ENCODE measurements at places on chromosomes 12 and 14. TPM values are rescaled to one million over a fixed set of nuclear protein-coding genes. Genes with fewer than 3 reads are reported as not detected.

DNA sequence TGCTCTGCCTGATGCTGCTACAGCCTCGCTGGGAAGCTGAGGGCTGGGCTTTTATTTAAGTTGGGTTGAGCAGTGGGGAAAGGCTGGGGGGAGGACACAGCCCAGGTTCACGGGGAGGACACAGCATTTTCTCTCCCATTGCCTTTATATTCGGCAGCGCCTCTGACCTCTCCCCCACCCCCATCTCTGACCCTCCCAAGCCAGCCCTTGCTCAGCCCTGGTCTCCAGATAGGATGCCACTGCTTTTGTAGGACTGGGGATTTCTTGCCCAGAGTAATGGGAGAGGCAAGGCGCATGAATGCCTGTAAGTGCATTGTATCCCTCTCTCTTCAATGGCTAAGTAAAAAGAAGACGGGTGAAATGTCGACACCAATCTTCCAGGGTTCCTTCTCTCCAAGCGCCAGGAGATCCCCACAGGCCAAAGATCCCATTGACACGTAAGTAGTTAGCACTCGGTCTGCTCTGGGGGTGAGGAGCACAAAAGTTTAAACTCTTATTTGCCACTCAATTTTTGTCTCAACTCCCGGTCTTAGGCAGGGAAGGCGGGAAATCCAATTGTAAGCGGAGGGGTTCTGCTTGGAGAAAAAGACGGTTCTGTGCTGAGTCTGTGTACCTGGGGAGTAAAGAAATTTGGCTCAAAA lies 4.6 kb downstream of the HOXC4 start:
- H3K36me3 ChIP-seq = no peaks in the 10 kb centered on the region
- no peaks in the 10 kb centered on the region for H3K27me3 ChIP-seq
- peaks cover under 1% of the 10 kb centered on the region for H3K4me1 ChIP-seq
- no peak overlapping the region for H3K27ac ChIP-seq
- no peak for DNase-seq

- no peaks in the 10 kb centered on the region for H3K27me3 ChIP-seq
- peak overlapping the region; percentile 15 for H3K4me3 ChIP-seq
- H3K4me1 ChIP-seq = peaks cover 10% of the 10 kb centered on the region
Observed at GRCh38 chr14:44966601-44967336, 4.8 kb downstream of the TOGARAM1 start.

DNA sequence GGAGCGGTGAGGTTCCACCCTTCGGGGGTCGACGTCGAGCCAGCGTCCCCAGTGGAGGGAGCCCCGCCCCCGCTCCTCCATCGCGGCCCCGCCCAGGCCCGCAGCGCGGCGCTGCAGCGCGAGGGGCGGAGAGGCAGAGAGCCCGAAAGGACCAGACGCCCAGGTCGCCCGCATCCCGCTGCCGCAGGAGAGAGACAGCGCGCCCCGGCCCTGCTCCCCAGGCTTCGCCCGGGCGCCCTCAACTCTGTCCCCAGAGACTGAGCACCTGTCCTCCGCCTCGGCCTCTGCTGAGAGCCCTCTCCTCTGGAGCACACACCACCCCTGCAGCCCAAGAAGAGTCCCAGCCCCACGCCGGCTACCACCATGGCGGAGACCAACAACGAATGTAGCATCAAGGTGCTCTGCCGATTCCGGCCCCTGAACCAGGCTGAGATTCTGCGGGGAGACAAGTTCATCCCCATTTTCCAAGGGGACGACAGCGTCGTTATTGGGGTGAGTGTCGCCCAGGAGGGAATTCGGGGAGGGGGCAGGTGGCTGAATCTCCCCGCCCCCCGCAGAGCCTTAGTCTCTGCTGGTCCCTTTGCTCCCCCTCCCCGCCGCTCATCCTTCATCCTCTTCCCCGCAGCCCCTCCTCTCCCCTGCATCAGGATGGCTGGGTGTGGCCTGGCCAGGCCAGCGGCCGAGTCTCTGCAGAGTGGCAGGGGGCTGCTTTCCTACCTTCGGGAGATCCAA lies at the start of gene KIF5A:
TSS of gene KIF5A (plus strand) at position 136 of the 732 bp plus-strand sequence. CDS start at position 364, 228 bp downstream.
- H3K4me1 ChIP-seq = peaks cover 6% of the 10 kb centered on the region
- H3K27ac ChIP-seq = no peak within 1 kb of the TSS
- H3K4me3 ChIP-seq = peak within 1 kb of the TSS; percentile 45
- H3K36me3 ChIP-seq = no peaks in the 10 kb centered on the region
- no peaks in the 10 kb centered on the region for H3K27me3 ChIP-seq

- no peaks in the 10 kb centered on the region for H3K27me3 ChIP-seq
- no peaks in the 10 kb centered on the region for H3K4me1 ChIP-seq
- no peak for DNase-seq
- no peak overlapping the region for H3K27ac ChIP-seq
- no peak overlapping the region for H3K4me3 ChIP-seq
Observed at GRCh38 chr14:100332071-100332639, 9.0 kb downstream of the SLC25A47 start.

The CSRP2 gene
- 7.8 TPM for total RNA-seq

The SERPINA4 gene
- 0.11 TPM for total RNA-seq

DNA sequence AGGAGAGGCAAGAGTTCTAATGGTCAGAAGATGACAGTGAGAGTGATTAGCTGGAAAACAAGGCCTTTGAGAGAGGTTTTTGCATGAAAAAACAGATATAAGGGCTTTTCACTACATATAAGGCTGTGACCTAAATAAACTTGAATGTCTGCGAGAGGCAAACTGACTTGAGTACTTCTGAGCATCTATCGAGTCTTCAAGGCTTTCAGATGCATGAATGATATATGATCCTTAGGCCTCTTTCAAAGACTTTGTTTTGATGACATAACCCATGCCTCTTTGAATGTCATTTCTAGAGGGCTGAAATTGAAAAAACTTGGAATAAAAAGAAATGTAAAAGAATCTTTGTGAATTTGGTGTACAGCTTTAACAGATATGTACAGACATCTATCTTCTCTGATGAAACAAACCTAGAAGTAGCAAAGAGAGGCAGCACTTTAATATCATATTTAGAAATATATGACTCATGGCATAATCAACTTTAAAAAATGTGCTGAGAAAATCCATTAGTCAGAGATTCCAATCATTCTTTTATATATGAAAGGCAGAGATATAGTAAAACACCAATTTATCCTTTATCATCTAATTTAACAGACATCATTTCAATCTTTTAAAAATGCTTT lies 72.6 kb downstream of the PPM1H start:
- DNase-seq = no peak
- peaks cover 10% of the 10 kb centered on the region for H3K4me1 ChIP-seq
- no peak overlapping the region for H3K4me3 ChIP-seq
- no peaks in the 10 kb centered on the region for H3K36me3 ChIP-seq
- H3K27me3 ChIP-seq = no peaks in the 10 kb centered on the region
- H3K27ac ChIP-seq = no peak overlapping the region

DNA sequence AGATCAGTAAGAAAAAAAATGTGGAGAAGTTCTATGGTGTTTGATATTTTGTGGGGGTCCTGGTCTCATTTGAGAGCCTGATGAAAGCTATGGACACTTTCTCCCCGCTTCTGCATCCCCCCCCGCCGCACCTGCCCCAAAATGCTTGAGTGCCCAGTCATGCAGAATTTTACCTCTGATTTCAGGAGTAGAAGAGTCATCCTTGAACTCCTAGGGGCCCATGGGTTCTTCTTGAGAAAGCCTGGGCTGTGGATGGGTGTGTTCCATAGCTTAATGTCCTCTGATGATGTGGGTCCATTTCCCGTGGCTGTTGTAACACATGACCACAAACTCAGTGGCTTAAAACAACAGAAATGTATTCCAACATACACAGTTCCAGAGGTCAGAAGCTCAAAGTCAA lies 248.8 kb upstream of the PWP1 start:
- no peaks in the 10 kb centered on the region for H3K27me3 ChIP-seq
- no peak for DNase-seq
- H3K4me1 ChIP-seq = no peaks in the 10 kb centered on the region
- H3K27ac ChIP-seq = no peak overlapping the region
- no peaks in the 10 kb centered on the region for H3K36me3 ChIP-seq
- H3K4me3 ChIP-seq = no peak overlapping the region

The CEBPE gene
- not detected for total RNA-seq

DNA sequence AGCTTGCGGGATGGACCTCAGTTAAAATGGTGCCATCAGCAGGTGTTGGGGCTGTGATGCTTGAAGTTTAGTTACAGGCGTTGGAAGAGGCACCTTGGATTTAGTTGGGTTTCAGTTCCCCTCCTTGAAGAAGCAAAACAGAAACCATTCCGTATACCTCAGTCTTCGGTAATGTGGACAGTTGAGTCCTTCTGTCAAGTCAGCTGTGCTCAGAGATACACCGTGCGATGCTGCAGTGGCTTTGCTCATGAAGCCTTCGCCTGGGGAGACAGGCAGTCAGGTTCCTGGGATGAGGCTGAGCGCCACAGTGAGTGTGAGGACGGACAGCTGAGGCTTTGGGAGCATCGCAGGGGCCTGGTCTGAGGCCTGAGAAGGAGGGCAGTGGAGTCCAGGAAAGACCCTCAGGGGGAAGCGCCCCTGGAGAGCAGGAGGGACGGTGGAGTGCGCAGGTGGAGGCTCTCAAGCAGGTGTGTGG lies 7.4 kb downstream of the RAN start:
- no peaks in the 10 kb centered on the region for H3K36me3 ChIP-seq
- H3K4me1 ChIP-seq = no peaks in the 10 kb centered on the region
- no peak for DNase-seq

The KLRC1 gene
- total RNA-seq = 0.69 TPM

DNA sequence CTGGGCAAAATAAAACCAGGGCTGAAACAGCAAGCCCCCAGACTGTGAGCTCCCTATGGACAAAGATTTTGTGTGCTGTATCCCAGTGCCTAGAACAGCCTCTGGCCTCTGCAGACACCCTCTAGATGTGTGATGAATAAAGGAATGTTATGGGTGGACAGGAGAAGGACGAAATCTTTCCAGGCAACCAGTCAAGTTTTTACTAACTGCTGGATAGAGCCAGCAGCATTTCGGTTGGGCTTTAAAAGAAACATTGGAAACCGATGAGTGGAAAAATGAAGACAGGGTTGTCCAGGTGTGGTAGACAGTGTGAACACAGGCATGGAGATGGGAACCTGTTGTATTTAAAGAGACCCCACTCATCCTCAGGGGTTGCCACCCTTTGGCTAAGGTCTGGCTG lies 4.0 kb downstream of the CHGA start:
- H3K4me1 ChIP-seq = peaks cover 3% of the 10 kb centered on the region
- H3K4me3 ChIP-seq = no peak overlapping the region
- H3K27me3 ChIP-seq = no peaks in the 10 kb centered on the region
- DNase-seq = no peak
- no peak overlapping the region for H3K27ac ChIP-seq
- H3K36me3 ChIP-seq = no peaks in the 10 kb centered on the region

The DNAH10 gene
- 1.8 TPM for total RNA-seq

The EPYC gene
- total RNA-seq = not detected

The ABCD2 gene
- 0.13 TPM for total RNA-seq

The MMP19 gene
- total RNA-seq = 23.3 TPM

GRCh38 chr14:28765169-28765830 lies 1.3 kb upstream of the FOXG1 start:
- no peak for DNase-seq
- no peaks in the 10 kb centered on the region for H3K36me3 ChIP-seq
- peaks cover 5% of the 10 kb centered on the region for H3K4me1 ChIP-seq
- H3K27me3 ChIP-seq = no peaks in the 10 kb centered on the region

DNA sequence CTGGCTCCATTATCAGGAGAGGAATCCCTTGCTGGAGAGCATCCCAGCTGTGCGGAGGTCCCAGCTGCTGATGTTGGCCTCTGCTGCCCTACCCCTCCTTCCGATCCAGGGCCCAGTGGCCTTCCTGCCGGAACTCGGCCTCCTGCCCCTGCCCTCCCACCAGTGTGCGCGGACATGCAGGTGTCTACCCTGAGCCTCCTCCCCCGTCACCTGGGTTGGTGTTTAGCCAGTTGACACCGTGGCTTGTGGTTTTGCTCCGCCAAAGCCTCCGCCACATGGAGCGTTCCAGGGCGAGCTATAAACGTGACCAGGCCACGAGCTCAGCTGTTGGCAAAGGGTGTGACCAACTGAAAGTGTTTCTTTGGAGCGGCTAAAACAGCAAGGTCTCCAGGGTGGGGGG lies 1104.3 kb downstream of the BCL11B start:
- no peak overlapping the region for H3K27ac ChIP-seq
- no peaks in the 10 kb centered on the region for H3K36me3 ChIP-seq
- H3K4me1 ChIP-seq = no peaks in the 10 kb centered on the region

The CCDC177 gene
- not detected for total RNA-seq

DNA sequence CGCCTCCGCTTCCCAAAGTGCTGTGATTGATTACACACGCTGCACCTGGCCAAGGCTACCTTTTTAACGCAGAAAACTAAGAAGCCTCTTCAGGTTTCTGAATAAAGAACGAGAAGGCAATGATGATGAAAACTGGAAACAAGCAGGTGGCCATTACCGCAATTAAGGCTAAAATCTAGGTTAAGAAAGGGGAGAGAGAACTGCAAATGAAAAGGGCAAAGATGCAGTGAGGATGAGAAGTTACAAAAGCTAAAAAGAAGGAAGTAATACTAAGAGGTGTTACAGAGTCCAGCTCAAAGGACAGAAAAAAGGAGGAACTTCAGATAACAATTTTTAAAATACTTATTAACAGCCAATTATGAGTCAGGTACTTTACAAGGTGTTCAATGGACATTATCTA lies 79.7 kb downstream of the DUSP16 start:
- H3K36me3 ChIP-seq = no peaks in the 10 kb centered on the region
- DNase-seq = no peak
- H3K4me3 ChIP-seq = no peak overlapping the region
- no peak overlapping the region for H3K27ac ChIP-seq
- no peaks in the 10 kb centered on the region for H3K27me3 ChIP-seq
- H3K4me1 ChIP-seq = no peaks in the 10 kb centered on the region

The MUCL1 gene
- total RNA-seq = not detected

DNA sequence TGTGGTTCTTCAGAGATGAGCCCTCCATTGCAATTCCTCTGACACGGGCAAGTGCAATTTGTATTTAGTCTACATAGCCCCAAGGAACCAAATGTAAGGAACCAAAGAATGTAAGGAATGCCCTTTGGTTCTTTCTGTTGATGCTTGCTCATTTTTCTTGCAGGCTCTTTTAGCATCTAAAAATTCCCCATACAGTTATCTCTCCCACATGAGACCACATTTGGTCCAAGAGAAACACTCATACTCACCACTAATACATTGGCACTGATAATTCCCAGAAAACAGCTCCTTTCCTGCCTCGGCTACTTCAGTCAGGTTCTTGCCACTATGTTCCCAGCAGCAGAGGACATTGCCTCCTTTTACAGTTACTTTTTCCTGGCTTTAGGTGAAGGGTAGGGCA lies 332.6 kb downstream of the AEBP2 start:
- no peak overlapping the region for H3K4me3 ChIP-seq
- no peak overlapping the region for H3K27ac ChIP-seq
- no peaks in the 10 kb centered on the region for H3K27me3 ChIP-seq

GRCh38 chr14:60622210-60622916 lies 26.9 kb downstream of the SIX1 start:
- no peaks in the 10 kb centered on the region for H3K4me1 ChIP-seq
- no peak overlapping the region for H3K4me3 ChIP-seq
- H3K27ac ChIP-seq = no peak overlapping the region
- no peaks in the 10 kb centered on the region for H3K36me3 ChIP-seq
- no peaks in the 10 kb centered on the region for H3K27me3 ChIP-seq

DNA sequence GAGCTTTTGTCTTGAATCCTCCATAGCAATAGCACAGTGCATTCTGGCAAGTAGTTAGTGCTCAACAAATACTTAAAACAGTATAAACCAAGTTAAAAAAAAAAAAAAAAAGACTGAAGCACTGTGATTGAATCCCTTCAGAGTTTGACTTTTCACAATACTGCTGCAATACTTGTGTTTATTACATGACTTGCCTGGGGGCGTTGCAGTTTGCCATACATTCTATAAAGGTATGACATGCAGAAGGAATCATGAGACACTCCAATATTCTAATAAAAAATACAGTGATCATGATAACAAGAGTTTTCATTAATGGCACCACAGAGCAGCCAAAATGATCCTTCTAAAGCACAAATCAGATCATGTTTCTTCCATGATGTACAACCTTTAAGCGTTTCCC lies 205.0 kb upstream of the CDKN3 start:
- no peak overlapping the region for H3K4me3 ChIP-seq
- no peaks in the 10 kb centered on the region for H3K4me1 ChIP-seq
- no peak for DNase-seq
- H3K27ac ChIP-seq = no peak overlapping the region
- H3K36me3 ChIP-seq = no peaks in the 10 kb centered on the region

The HOXC4 gene
- total RNA-seq = 11.5 TPM

The IFNG-AS1 gene
- not detected for total RNA-seq

All from ovary (tissue), 10 donors.